Body of pancreas (tissue), 4 donors: ENCODE measurements at places on chromosomes 4 and X. TPM values are rescaled to one million over a fixed set of nuclear protein-coding genes. Genes with fewer than 3 reads are reported as not detected.

DNA sequence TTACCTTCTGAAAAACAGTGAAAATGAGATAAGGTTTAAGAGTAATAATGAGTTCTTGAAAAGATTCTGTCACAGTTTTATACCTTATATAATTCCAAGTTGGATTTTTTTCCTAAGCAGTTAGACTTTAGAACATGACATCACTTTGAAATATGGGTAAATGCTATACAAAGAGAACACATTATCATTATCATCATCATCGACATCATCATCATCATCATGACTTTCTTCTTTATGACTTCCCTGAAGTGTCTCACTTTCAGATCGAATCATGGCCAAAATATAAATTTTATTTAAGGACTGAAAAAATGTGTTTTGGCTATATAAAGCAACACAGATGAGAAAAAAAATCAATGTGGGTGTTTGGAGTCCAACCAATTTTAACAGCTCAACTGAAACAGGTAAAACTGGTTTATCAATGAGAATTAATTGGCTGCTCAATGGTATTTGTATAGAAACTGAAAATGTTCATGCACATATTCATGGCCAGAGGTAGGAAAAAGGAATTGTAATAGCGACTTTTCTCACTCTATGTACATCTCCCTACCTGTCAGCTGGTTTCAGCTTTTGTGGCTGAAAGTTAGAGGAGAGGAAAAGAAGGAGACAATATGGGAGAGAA, 243.1 kb upstream of the GPC4 start:
- peak overlapping the region; percentile 78 for H3K27ac ChIP-seq
- no peak for DNase-seq
- no peaks in the 10 kb centered on the region for H3K36me3 ChIP-seq
- no peak overlapping the region for H3K4me3 ChIP-seq

DNA sequence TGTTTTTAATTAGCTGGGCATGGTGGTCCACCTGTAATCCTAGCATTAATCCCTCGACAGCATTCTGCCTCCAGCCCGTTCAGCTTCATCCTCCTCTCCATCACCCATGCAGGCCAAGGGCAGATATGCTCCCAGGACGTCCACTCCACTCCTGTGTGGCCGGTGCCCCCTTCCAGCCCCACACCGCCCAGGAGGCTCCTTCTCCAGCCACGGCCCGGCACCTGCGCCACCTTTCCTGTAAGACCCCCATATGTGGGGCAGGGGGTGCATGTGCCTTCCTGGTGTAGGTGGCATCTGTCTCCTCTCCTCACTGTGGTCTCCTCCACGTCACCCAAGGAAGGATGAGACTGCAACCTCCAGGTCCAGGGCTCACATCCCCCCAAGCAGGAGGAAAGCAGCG, 57.0 kb upstream of the MXD4 start:
- H3K36me3 ChIP-seq = no peaks in the 10 kb centered on the region
- no peaks in the 10 kb centered on the region for H3K27me3 ChIP-seq
- H3K4me1 ChIP-seq = no peaks in the 10 kb centered on the region
- no peak for DNase-seq
- H3K27ac ChIP-seq = no peak overlapping the region

GRCh38 chr4:117093571-117093970, 8.2 kb upstream of the TRAM1L1 start:
- no peak overlapping the region for H3K4me3 ChIP-seq
- no peak for DNase-seq
- H3K36me3 ChIP-seq = no peaks in the 10 kb centered on the region
- H3K27ac ChIP-seq = no peak overlapping the region

ANOS1 gene
- total RNA-seq = 0.52 TPM

- H3K4me1 ChIP-seq = no peaks in the 10 kb centered on the region
- H3K27me3 ChIP-seq = no peaks in the 10 kb centered on the region
- no peak overlapping the region for H3K4me3 ChIP-seq
Measured at GRCh38 chr4:173475751-173476150, 54.3 kb downstream of the HAND2 start.

ETDB gene
- not detected for total RNA-seq

- H3K4me1 ChIP-seq = peaks cover 17% of the 10 kb centered on the region
- H3K27ac ChIP-seq = no peak overlapping the region
- H3K4me3 ChIP-seq = no peak overlapping the region
- H3K27me3 ChIP-seq = no peaks in the 10 kb centered on the region
- H3K36me3 ChIP-seq = no peaks in the 10 kb centered on the region
Measured at GRCh38 chrX:2391869-2392606, 108.7 kb downstream of the DHRSX start.

- no peak overlapping the region for H3K27ac ChIP-seq
- H3K4me3 ChIP-seq = no peak overlapping the region
- no peaks in the 10 kb centered on the region for H3K4me1 ChIP-seq
- DNase-seq = no peak
- no peaks in the 10 kb centered on the region for H3K36me3 ChIP-seq
Measured at GRCh38 chr4:7352486-7352885, 82.2 kb downstream of the PSAPL1 start.

GRCh38 chr4:127783955-127784770, 2.0 kb downstream of the HSPA4L start:
- no peak for DNase-seq
- H3K4me3 ChIP-seq = peak overlapping the region; percentile 9
- H3K4me1 ChIP-seq = peaks cover 15% of the 10 kb centered on the region
- H3K36me3 ChIP-seq = no peaks in the 10 kb centered on the region
- peak overlapping the region; percentile 87 for H3K27ac ChIP-seq

DNA sequence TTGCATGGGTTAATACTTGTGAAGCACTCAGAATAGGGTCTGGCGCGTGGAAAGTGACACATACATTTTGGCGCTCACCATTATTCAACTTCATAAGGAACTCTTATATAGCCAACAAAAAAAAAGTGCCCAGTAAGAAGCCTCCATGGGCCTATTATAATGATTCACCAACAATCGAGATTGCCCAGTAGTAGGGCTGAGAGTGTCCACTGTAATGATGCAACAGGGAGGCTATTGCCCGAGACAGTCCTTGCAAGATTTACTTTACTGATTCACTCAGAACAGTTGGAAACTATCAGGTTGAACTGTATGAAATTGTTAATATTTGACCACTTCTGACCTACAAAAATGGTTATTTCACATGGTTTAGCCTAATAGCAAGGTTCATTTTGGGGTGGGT, 86.0 kb downstream of the PJA1 start:
- H3K36me3 ChIP-seq = no peaks in the 10 kb centered on the region
- no peaks in the 10 kb centered on the region for H3K27me3 ChIP-seq
- H3K4me3 ChIP-seq = no peak overlapping the region
- H3K27ac ChIP-seq = no peak overlapping the region

DLG3 gene
- 26.0 TPM for total RNA-seq

DNA sequence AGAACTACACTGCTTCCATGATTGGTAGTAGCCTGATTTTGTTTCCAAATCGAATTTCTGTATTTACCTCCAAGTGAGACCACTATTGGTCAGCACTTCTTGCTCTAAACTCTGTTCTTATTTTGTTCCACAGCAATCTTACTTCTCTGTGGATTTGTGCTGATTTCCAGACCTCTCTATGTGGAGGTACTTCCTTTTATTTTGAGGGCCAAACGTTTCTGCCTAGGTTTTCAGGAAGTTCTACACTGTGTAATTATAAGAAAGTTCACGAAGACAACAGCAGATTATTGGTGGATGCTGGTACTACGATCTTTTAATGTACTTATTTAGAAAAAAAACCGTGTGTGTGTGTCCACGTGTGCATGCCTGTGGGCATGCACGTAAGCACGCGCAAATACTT, 46.7 kb downstream of the DTHD1 start:
- no peak overlapping the region for H3K4me3 ChIP-seq
- DNase-seq = no peak
- H3K4me1 ChIP-seq = no peaks in the 10 kb centered on the region
- no peak overlapping the region for H3K27ac ChIP-seq
- H3K27me3 ChIP-seq = no peaks in the 10 kb centered on the region
- H3K36me3 ChIP-seq = no peaks in the 10 kb centered on the region

- peaks cover 63% of the 10 kb centered on the region for H3K4me1 ChIP-seq
- H3K27ac ChIP-seq = no peak overlapping the region
- H3K4me3 ChIP-seq = no peak overlapping the region
- H3K27me3 ChIP-seq = no peaks in the 10 kb centered on the region
- H3K36me3 ChIP-seq = no peaks in the 10 kb centered on the region
- DNase-seq = peak; percentile 71
Measured at GRCh38 chr4:153566631-153567150, 100.5 kb downstream of the TMEM131L start.

DNA sequence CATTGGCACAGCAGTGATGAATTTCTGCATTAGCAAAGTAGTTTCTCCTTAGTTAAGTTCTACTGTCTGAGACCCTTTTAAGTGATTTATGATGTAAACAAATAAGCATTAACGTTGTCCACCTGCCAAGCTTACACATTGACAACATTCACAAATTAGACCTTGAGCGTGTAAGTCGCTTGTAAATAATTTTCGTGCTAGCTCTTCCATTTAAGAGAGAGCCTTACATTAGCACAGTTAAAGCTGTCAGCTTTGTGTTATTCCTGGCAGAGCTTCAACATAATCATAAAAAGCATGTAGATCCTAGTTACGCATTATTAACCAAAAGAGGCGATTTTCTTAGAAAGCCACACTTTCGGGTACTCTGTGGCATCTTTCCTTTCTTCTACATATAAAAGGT, 127.7 kb downstream of the DCTD start:
- no peak overlapping the region for H3K4me3 ChIP-seq
- peaks cover 7% of the 10 kb centered on the region for H3K4me1 ChIP-seq
- DNase-seq = no peak
- no peak overlapping the region for H3K27ac ChIP-seq
- H3K27me3 ChIP-seq = no peaks in the 10 kb centered on the region

DNA sequence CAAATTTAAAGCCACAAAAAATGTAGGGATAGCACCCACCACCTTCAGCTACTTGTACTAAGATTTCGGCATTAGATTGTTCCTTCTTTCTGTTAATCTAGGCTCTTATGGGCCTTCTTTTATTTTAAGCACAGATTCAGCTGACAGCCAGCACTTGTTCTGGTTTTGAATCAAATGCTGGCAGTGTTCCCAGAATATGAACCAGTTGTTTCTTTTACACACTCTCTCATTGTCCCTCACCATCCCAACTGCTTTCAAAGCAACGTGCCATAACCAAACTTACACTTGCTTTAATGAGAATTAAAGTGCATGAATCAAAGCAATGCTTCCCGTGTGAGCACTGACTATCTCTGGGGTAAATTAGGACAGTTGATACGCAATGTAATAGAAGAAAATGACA, 744.5 kb upstream of the FAM241A start:
- no peaks in the 10 kb centered on the region for H3K4me1 ChIP-seq
- H3K27ac ChIP-seq = no peak overlapping the region
- no peak overlapping the region for H3K4me3 ChIP-seq

GRCh38 chrX:17292111-17292527, 82.9 kb upstream of the NHS start:
- DNase-seq = peak; percentile 2
- H3K4me1 ChIP-seq = no peaks in the 10 kb centered on the region
- no peak overlapping the region for H3K4me3 ChIP-seq
- H3K27me3 ChIP-seq = no peaks in the 10 kb centered on the region
- no peak overlapping the region for H3K27ac ChIP-seq

DNA sequence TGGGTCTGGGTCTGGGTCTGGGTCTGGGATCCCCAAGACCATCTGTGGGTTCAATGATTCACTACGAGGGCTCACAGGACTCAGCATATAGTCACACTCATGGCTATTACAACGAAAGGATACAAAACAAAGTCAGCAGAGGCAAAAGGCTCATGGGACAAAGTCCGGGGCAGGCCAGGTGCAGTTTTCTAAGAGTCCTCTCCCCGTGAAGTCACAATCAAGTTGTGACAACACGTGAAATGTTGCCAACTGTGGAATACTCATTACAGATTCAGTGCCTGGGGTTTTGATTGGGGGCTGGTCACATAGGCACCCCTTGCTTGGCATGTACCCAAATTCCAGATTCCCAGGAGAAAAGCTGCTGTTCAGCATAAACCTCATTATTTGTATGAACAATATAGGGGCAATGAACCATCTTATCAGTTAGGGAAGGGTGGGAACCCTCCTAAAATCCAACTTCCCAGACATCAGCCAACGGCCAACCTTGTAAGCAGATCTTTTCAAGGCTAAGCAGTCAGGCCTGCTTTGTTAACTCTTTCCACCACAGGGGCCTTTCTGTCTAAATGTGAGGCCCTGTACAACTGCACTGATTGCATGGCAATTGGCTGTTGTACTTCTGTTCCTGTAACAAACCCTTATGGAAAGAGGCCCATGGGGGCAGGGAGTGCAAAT, 58.2 kb upstream of the DIPK2B start:
- DNase-seq = no peak
- no peak overlapping the region for H3K4me3 ChIP-seq
- H3K27ac ChIP-seq = no peak overlapping the region
- H3K4me1 ChIP-seq = no peaks in the 10 kb centered on the region
- no peaks in the 10 kb centered on the region for H3K36me3 ChIP-seq

PRSS12 gene
- 12.2 TPM for total RNA-seq

ARHGAP6 gene
- total RNA-seq = 10.9 TPM

NEIL3 gene
- not detected for total RNA-seq

GRCh38 chr4:89469516-89469915, 161.9 kb upstream of the GPRIN3 start:
- H3K27ac ChIP-seq = no peak overlapping the region
- no peak overlapping the region for H3K4me3 ChIP-seq
- no peaks in the 10 kb centered on the region for H3K27me3 ChIP-seq
- no peaks in the 10 kb centered on the region for H3K36me3 ChIP-seq
- DNase-seq = no peak
- no peaks in the 10 kb centered on the region for H3K4me1 ChIP-seq

- H3K27me3 ChIP-seq = no peaks in the 10 kb centered on the region
- no peak overlapping the region for H3K27ac ChIP-seq
Measured at GRCh38 chr4:186761393-186761792, 37.7 kb upstream of the FAT1 start.

DNA sequence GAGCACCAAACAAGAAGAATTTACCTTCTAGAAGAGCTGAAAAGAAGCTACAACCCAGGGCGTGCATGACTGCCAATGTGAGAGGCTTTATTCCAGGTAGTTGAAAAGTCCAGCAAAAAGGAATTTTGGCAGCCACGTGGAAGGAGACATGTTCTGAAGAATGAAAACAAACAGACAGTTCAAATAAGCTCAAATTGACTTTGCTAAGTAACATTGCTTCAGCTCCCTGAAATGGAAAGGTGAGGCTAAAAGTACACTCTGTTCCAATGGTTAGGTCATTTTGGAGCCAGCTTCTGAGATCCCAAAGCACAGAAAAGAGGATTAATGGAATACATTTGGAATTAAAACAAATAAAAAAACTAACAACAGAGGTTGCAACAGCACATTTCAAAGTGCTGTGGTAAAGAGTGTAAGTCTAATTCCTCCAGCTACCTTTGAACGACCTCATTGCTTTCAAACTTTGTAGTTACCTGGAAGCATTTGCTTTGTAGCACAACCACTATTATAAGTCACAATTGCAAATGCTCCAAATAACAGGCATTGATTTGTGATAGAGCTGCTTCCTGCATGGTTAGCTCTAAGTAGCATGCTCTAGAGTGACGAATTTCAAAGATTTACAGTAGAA, 405.3 kb upstream of the EDA2R start:
- no peak overlapping the region for H3K4me3 ChIP-seq
- H3K27ac ChIP-seq = no peak overlapping the region
- H3K27me3 ChIP-seq = no peaks in the 10 kb centered on the region
- no peak for DNase-seq

DNA sequence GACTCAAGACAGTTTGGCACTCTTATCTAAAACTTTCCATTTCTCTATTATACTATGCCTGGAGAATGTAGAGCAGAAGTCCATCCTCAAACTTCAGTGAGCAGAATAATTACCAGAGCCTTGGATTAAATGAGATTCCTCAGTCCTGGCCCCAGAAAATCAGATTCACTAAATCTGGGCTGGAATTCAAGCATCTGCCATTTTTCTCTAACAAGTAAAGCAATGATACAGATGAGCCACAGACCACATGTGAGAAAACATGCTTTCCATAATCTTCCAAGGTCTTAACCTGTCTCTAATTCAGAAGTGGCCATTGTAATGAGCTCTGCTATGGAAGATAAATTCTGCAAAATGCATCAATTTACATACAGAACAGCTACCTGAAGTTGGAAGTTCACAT, 25.4 kb downstream of the SOWAHB start:
- H3K36me3 ChIP-seq = no peaks in the 10 kb centered on the region
- H3K27me3 ChIP-seq = no peaks in the 10 kb centered on the region
- no peak overlapping the region for H3K27ac ChIP-seq
- no peak overlapping the region for H3K4me3 ChIP-seq
